ENCODE measurements at places on chromosomes 2 and 18. TPM values are rescaled to one million over a fixed set of nuclear protein-coding genes. Genes with fewer than 3 reads are reported as not detected.

SLC1A4 gene
- total RNA-seq, result 22.9 TPM

DNA sequence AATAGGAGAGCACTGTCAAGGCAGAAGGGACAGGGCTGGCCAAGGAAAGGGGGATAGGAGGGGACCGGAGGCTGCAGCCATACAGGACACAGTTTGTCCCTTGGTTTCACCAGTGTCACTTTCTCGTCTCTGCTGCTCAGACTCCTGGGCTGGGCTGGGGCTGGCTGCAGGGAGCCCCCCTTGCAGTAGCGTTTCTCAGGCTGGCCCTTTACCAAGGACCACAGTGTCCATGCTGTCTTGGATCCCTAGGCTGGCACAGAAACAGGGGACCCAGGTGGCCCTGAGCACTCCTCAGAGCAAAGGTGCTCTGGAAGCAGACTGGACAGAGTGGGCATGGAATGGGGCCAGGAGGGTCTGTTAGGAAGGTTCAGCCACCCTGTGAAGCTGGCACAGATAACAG is 34.8 kb downstream of the ATOH8 start:
- DNase-seq, result no peak
- H3K27me3 ChIP-seq, result peaks cover 42% of the 10 kb centered on the region
- no peaks in the 10 kb centered on the region for H3K36me3 ChIP-seq
- no peak overlapping the region for H3K27ac ChIP-seq
- H3K4me1 ChIP-seq, result peaks cover 15% of the 10 kb centered on the region

GRCh38 chr2:42587526-42588117 is 19.2 kb downstream of the MTA3 start:
- no peaks in the 10 kb centered on the region for H3K4me1 ChIP-seq
- H3K36me3 ChIP-seq, result peaks cover 16% of the 10 kb centered on the region
- H3K27ac ChIP-seq, result no peak overlapping the region
- H3K27me3 ChIP-seq, result no peaks in the 10 kb centered on the region
- DNase-seq, result no peak
- no peak overlapping the region for H3K4me3 ChIP-seq

DNA sequence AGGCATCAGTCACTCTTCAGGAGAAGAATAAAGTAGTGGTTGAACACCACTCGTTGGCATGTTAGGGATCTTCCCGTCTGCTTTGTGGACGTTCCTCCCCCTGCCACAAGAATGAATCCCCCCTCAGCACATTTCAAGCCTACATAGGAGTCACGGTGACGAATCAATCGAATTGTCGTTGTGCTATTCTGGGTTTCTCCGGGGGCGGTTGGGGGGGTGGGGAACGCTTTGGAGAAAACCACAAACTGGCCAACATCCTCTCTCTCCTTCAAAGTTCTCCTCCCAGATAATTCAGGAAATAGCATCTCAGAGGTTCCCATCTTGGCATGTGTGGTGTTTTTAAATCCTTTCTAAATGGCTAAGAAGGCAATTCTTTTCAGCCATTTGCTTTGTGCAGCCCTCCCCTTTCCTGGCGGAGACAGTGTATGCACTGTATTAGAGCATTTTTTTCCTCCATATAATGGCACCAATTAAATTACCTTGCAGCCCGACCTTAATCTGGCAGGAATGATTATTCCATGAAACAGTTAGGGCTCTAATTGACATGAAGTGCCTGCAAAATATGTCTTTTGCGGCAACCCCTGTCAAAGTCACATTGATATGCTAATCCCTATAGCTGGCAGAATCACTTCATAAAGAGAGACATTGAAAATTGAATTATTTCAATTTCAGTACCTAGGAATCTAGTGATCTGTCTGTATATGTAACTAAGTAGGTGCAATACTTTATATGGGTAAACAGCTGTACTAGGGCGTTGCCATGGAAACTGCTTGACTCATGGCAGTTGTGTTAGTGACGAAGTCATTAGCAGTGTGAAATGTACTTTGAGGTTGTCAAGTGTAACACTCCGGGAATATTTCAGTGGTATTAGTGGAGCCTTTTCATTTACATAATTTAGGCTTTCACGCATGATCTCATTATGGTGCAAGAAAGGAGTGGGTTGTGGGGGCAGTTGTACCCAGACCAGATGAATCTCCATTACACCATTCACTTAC is 323.4 kb upstream of the SLC14A2 start:
- H3K36me3 ChIP-seq, result no peaks in the 10 kb centered on the region

DNA sequence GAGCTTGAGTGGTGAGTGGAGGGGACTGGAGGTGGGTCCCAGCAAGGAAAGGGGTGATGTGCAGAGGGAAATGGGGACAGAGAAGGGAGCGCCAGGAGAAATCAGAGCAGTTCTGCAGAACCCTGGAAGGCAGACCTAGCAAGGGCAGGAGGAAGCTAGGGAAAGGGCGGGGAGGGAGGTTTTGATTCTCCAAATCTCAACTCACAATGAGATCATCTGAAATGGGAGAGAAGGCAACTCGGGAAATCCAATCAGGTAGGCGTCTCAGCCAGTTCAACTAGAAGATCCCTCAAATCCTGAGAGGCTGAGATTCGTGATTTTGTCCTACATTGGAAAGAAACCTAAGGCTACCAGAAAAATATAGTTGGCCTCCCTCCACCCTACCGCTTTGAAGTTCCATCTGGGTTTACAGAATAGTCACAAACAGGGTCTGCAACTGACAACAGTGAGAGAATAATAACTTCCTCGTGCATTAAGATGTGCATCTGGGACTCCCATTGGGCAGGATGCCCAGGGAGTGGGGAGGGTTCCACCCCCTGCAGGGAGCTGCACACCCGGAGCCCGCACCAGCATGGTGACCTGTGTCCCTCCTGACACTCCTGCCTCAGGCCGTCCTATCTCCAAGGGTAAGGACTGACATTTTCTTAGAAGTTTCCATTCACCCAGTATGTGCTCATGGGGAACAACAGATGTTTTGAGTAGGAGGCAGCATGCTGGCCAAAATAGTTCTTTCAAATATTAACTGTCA is 113.3 kb upstream of the ODC1 start:
- H3K36me3 ChIP-seq, result peaks cover 6% of the 10 kb centered on the region
- no peak overlapping the region for H3K27ac ChIP-seq
- peaks cover 8% of the 10 kb centered on the region for H3K4me1 ChIP-seq
- H3K4me3 ChIP-seq, result no peak overlapping the region
- no peaks in the 10 kb centered on the region for H3K27me3 ChIP-seq

DNA sequence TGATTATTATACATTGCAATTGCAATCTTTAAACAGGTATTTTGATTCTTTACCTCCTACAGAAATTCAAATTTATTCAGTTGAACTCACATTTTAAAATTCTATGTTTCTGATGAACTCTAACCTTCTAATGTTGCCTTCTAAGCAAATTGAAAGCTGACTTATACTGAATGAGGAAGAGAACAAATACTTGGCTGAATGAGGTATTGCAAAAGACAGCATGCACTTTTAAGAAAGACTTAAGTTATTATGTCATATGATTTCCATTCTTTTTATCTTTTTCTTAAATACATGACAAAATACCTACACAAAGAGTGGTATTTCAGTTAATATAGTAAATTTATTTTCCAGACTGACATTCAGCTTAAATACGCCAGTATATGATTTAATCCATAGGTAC is 64.7 kb downstream of the FAM228A start:
- DNase-seq, result no peak
- H3K4me3 ChIP-seq, result no peak overlapping the region
- H3K27ac ChIP-seq, result no peak overlapping the region
- H3K36me3 ChIP-seq, result peaks cover 4% of the 10 kb centered on the region

GRCh38 chr18:48875314-48875941 is 75.3 kb downstream of the SMAD7 start:
- DNase-seq, result no peak
- H3K4me1 ChIP-seq, result peaks cover 45% of the 10 kb centered on the region
- H3K27ac ChIP-seq, result no peak overlapping the region

DNA sequence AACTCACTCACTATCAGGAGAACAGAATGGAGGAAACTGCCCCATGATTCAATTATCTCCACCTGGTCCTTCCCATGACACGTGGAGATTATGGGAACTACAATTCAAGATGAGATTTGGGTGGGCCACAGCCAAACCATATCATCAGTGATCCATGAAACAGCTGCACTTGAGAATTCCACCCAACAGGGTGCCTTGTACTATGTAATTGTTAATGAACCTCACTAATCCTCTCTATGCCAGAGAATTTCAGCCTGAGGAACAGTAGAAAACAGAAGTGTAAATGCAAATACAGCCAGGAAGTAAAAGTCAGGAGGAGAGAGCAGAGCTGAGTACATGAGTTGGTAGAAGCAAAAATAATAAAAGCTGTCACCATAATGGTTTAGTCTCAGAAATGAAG is 261.4 kb downstream of the EPHA4 start:
- H3K4me3 ChIP-seq, result no peak overlapping the region
- H3K27ac ChIP-seq, result no peak overlapping the region
- H3K36me3 ChIP-seq, result no peaks in the 10 kb centered on the region
- H3K27me3 ChIP-seq, result no peaks in the 10 kb centered on the region

TCF7L1 gene
- 2.9 TPM for total RNA-seq

GRCh38 chr2:1593371-1594122 is 150.8 kb downstream of the PXDN start:
- DNase-seq, result no peak
- H3K27me3 ChIP-seq, result no peaks in the 10 kb centered on the region
- no peak overlapping the region for H3K4me3 ChIP-seq

SERPINB7 gene
- total RNA-seq, result 0.19 TPM

DNA sequence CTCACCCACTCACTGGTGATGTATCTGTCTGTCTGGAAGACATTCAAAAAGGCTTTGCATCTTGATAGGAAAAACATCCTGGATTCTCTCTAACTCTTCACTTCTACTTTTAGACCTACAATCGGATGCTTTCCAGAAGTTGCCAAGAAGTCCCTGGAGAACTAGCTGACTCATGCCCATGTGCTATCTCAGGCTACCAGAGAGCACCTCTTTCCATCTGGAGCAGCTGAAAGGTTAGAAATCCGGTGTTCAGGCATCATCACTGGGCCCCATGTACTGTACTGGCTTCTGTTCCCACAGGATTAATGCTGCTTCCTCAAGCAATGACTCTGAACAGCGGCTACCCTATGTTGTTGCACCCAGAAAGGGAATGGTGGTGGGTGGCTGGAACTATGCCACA is 259.0 kb downstream of the NBAS start:
- H3K27ac ChIP-seq, result no peak overlapping the region
- H3K27me3 ChIP-seq, result no peaks in the 10 kb centered on the region
- peaks cover 8% of the 10 kb centered on the region for H3K36me3 ChIP-seq
- H3K4me1 ChIP-seq, result no peaks in the 10 kb centered on the region
- no peak overlapping the region for H3K4me3 ChIP-seq
- no peak for DNase-seq

DNA sequence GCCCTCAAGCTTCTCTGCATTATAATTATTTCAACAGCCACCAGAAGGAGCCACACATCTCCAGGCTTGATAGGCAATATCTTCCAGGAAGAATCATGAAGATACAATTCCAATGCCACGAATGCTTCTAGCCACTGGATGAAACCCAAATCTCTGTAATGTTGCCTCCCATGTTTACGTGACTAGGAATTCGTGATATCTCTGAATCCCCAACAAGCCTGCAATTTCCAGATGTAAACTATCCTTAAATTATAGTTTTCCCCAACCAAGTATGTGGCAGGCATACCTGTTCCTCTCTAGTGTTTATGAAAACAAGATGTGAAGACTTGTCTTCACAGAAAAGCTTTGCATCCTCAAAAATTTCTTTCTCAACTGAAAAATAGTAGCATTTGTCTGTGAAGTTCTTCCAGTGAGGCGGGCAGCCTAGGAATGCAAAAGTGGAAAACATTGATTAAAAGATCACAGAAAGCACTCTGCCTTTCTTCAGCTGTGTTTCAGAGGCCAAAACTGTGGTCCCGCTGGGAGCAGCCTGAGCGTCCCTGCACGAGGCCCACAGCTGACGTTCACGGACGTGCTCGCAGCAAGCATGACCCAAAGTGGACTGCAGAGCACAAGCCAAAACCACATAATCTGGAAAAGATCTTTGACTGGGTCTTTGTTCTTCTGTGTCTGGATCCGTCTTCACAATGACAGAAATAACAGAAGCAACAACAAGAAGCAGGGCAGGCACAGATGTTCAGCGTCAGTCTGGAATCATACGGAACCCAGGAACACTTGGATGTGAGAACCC is 65.1 kb upstream of the THOC1 start:
- H3K4me1 ChIP-seq, result no peaks in the 10 kb centered on the region
- H3K36me3 ChIP-seq, result no peaks in the 10 kb centered on the region
- H3K27ac ChIP-seq, result no peak overlapping the region
- peaks cover 73% of the 10 kb centered on the region for H3K27me3 ChIP-seq

GRCh38 chr18:32803568-32803967 is 30.7 kb upstream of the KLHL14 start:
- H3K4me3 ChIP-seq, result no peak overlapping the region
- H3K4me1 ChIP-seq, result no peaks in the 10 kb centered on the region
- no peak overlapping the region for H3K27ac ChIP-seq
- DNase-seq, result no peak

Measured in Calu3 (cell line).